ENCODE measurements at places on chromosomes 5 and 9.

- DNase-seq: no peak
Observed at GRCh38 chr9:5858833-5859232, 25.9 kb upstream of the ERMP1 start.

GRCh38 chr5:136035837-136036236 lies 7.0 kb downstream of the TGFBI start:
- DNase-seq: peak; percentile 10

GRCh38 chr9:33155393-33155792 lies 11.7 kb downstream of the B4GALT1 start:
- DNase-seq: no peak

- DNase-seq: no peak
Observed at GRCh38 chr9:116816484-116816883, 129.4 kb downstream of the TRIM32 start.

- no peak for DNase-seq
Observed at GRCh38 chr5:92962752-92963151, 618.3 kb downstream of the NR2F1-AS1 start.

DNA sequence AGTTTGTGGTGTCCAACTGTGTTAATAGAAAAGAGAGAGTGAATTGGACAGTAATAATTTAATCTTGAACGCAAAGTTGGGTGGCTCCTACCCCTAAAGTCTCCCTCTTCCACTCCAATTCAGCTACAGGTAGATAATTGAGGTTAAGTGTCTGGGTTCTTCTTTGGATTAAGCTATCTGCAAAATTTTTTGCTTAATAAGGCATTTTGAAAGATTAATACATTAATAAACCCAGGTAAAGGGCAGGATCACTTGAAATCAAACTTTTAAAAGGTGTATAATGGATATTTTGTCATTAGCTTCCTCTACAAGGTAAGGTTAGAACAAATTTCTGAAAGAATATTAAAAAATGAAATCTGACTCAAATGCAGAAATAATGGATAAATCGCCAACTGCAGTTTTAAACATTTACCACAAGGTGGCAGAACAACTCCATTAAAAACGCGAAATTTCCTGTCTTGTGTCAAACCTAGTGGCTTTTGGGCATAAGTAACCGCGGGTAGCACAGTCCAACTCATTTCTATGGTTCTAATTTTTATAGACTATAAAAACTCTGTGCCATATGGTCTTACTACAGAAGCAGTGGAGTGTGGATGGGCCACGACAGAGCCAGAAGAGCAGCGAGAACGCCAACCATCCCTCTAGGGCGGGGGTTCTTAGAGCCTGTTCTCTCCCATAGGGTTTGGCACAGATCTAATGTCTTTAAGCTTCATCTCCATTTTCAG lies 276.5 kb downstream of the ARHGEF28 start:
- DNase-seq: no peak

GRCh38 chr5:82717738-82718137 lies 359.5 kb downstream of the TMEM167A start:
- no peak for DNase-seq

DNA sequence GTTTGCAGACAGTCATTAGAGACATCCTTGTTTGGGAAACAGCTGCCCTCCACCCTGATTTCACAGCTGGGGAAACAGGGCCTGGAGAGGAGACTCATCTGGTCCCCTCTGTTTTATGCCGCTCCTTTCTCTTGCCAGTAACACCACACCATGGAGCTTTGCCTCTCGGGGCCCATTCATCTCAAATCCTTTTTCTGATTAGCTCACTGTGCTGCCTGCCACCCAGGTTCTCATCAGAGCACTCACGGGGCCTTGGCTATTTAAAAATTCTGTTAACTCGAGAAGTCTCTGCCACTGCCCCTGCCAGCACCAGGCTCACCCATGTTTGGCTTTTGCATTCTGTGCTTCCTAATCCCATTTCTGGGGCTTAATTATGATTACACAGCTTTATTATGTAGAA lies 36.8 kb upstream of the C5orf58 start:
- no peak for DNase-seq

GRCh38 chr9:5388026-5388819 lies 48.5 kb upstream of the RLN1 start:
- DNase-seq: no peak

- DNase-seq: peak; percentile 15
Observed at GRCh38 chr9:106287091-106287631, 575.8 kb upstream of the ZNF462 start.

GRCh38 chr9:5582835-5583195 lies 46.1 kb upstream of the RIC1 start:
- DNase-seq: peak; percentile 23

GRCh38 chr9:110980261-110980660 lies 58.0 kb downstream of the LPAR1 start:
- DNase-seq: no peak

DNA sequence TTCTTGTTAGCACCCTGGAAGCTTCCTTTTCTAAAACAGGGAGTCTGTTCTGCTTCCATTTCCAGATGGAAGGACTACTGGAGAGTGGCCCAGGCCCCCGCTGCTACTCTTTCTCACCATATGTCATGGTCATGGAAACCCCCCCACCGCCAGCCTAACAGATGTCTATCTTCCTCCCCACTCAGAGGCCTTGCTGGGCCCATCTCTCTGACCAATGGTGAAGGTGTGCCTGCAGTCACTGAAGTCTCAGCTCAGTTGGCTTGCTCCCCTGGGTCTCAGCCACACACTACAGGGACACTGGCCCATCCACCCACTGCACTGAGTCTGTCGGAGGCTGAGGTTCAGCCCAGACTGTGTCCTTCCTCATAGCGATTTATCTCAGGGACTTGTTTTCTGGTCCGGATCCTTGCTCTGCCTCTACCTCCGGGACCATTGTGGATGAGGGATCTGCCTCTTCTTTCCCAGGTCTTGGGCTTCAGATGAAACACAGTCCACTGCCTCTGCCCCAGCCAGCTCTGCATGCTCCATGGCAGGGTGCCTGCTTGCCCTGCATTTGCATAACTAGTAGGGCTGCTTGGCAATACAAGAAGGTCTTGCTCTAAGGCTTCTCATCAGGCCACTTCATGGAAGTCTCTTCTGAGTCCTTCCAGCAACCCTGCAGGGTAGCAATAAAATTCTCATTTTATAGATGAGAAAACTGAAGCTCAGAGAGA lies 30.8 kb downstream of the GALNT12 start:
- no peak for DNase-seq

DNA sequence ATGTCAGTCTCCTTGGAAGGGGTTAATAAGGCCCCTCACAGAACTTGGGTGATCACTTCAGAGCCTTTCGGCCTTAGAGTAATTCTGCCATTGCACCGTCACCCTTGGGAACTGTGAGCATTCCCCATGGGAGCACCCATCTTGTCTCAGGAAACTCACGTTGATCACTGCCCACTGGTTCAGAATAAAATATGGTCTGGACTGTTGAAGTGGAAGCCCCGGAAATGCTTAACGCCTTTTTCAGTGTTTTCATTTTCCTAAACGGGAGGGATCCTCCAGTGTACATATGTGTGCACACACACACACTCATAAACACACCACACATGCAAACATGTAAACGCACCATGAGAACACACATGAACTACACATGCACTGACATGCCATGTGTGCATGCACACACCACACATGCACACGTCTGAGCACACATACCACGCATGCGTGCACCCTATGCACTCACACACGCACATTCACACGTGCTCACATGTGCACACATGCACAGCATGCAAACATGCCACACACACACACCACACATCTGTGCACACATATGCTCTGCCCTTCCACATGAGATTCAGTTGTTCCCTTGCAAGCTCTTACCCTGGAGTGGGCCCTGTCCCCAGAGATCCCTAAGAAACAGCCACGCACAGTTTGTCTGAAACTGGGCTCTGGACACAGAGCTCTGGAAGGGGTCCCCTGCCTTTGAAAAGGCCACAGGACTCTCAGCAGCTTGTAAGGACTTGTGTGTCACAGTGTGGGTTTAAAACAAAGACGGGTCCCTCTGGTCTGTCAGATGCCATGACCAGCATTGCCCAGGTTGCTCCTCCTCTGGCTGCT lies 17.0 kb downstream of the MRPL36 start:
- no peak for DNase-seq

DNA sequence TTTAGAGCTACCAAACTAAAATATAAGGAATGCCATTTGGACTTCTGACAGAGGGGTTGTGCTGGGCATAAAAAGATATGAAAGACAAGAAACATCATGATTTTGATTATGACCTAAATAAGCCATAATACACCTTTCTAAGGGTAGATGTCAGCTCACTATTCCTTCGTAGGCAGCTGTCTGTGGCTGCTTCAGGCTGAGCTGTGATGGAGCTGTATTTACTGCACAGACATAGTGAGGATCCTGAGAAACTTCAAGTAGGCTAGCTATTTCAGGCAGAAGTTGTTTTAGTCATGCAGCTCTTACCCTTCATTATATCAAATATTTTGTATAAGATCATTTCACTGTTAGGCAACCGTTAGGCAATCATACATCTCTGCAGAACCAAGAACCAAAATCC lies 511.7 kb downstream of the CDH12 start:
- DNase-seq: no peak

DNA sequence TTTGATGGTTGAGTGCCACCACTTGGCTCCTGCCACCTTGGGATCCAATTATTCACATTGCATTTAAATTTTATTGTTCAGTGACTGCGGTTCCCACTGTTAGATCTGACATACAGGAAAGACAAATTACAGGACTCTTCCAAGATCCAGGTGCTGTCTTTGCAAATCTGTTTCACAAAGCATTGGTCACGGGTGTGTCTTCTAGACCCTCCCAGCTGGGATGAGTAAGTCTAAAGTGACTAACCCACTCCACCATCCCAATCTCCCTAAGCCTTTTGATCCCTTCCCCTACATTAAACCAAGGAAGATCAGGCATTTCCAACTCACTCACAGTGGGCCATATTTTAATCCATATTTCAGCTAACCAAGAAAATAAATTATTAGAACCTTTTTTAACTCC lies 1016.3 kb upstream of the CTNND2 start:
- no peak for DNase-seq

DNA sequence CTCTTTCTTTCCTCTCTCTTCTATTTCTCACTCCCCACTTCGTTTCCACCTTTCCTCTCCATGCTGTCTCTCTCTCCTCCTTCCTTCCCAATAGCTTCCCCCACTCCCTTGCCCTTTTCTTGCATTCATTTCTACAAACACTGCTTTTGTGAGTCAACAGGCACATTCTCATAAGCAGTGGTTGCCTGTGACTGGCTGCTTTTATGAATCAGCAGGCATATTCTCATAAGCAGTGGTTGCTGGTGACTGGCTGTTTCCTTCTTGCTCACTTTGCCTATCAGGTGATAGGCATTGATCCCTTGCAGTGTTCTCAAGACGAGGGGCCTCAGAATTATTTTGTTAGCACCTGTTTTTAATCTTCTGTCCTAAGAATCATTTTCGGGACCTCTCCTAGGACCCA lies 116.1 kb upstream of the ACTBL2 start:
- no peak for DNase-seq

DNA sequence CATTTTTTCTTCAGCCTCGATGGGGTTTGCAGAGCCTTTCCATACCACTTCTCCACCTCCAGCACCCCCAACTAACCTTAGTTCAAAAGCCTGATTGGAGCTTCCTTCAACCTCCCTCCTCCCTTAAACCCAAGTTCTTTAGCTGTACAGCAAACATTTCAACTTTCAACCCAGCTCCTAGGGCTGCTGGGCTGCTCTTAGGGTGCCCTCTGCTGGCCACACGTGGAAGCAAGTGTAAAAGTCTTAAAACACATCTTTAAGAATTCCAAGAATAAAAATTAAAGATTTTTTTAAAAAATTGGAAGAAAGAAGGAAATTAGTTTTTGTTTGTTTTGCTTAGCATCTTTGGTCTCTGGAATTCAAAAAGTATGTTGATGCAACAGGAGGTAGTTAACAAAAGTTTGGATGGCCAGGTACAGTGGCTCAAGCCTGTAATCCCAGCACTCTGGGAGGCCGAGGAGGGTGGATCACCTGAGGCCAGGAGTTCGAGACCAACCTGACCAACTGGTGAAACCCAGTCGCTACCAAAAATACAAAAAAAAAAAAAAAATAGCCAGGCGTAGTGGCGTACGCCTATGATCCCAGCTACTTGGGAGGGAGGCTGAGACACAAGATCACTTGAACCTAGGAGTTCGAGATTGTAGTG lies 15.5 kb upstream of the HSD17B3 start:
- DNase-seq: no peak

DNA sequence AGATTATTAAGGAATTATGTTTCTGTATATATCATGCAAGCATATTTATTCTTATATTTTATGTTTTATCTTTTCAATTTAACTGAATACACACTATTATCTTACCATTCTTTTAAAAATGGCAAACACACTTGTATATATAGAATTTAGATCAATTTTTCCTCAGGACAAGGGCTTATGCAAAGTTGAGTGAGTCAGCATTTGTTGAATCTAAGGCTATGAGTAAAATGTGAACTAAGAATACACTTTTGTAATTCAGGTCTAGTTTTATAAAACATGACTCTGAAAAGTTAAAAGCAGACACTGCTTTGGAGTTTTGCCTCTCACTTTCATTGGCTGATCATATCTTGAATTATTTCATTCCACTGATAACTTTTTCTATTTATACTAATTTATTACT lies 127.8 kb downstream of the FOCAD start:
- no peak for DNase-seq

DNA sequence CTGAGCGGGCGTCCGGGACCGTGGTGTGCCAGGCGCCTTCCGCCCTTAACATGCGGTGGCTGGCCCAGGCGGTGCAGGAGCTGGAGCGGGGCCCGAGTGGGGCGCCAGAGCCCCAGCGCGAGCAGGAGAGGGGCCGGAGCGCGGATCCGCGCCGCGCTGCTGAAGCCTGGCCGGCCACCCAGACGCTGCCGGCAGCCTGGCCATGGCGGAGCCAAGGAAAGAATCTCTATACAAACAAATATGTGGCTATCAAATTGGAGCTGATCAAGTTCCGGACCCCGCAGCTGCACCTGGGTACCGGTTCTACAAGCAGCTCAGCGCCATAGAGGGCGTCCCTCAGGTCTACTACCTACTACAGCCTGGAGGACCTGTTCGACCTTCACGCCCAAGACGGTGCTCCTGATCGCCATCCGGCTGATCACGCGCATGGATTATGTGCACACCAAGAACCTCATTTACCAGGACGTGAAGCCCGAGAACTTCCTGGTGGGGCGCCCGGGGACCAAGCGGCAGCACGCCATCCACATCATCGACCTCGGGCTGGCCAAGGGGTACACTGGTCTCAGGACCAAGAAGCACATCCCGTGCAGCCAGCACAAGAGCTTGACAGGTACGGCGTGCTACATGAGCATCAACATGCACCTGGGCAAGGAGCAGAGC lies 55.8 kb downstream of the JAK2 start:
- DNase-seq: no peak
